ENCODE measurements at places on chromosomes 12 and 14.

DNA sequence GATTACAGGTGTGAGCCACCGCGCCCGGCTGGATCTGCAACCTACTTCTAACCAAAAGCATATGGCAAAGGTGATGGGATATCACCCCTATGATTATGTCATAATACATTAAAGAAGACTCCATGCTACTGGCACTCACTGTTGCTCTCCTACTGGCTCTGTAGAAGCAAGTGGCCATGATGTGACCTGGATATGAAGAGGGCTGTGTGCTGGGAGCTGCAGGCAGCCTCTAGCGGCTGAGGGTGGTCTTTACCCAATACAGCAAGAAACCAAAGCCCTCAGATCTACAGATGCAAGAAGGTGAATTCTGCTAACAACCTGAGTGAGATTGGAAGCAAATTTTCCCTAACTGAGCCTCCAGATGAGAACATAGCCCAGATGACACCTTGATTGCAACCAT lies 34.2 kb upstream of the TRIM9 start:
- DNase-seq = no peak

DNA sequence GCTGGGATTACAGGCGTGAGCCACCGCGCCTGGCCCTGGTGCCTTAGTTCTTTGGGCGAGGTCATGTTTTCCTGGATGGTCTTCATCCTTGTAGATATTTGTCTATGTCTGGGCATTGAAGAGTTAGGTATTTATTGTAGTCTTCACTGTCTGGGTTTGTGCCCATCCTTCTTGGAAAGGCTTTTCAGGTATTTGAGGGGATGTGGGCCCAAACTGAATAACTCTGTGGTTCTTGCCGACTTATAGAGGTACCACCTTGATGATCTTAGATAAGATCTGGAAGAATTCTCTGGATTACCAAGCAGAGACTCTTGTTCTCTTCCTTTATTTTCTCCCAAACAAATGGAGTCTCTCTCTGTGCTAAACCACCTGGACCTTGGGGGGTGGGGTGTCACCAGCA lies 18.9 kb downstream of the FGD4 start:
- DNase-seq = no peak

- peak; percentile 40 for DNase-seq
Measured at GRCh38 chr12:57755454-57756372, 810 bp downstream of the MARCHF9 start.

DNA sequence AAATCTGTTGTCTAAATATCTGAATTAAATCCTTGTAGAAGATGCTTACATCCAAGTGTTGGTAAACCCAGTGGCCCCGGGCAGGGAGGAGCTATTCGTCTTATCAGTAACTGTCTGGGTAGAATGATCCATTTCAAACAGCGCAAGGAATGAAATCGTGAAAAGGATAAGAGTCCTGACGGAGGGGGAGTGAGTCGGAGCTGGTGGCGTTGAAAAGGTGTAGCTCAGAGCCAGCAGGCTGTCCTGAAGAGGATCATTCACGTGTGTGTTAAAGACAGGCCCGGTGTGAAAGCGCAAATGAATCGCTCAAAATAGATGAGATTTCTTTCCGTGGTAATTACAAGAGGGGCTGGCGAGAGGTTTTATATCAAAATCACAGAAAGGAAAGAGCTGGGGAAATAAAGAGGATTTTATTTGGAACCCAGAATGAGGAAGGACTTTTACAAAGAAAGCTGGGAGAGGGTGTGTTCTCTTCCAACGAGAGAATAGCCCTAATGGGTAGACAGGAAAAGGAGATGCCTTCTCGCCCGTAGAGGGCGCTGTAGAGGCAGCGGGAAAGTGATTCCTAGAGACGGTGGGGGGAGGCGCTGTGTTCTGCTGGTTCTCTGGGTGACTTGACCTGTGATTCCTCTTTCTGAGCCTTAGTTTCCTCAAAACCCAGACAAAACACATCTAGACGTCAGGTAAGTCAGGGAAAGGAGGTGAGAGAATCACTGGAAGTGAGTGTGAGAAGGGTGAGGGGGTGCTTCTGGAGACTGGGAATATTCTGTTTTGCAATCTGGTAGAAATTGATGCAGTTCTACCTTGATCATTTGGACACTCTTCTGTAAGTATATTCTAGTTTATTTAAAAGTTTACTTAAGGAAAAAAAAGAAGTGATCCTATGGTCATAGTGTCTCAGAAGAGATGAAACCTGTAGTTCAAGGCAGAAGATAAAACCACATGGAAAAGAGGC lies 39.3 kb downstream of the SRRM4 start:
- DNase-seq = no peak

DNA sequence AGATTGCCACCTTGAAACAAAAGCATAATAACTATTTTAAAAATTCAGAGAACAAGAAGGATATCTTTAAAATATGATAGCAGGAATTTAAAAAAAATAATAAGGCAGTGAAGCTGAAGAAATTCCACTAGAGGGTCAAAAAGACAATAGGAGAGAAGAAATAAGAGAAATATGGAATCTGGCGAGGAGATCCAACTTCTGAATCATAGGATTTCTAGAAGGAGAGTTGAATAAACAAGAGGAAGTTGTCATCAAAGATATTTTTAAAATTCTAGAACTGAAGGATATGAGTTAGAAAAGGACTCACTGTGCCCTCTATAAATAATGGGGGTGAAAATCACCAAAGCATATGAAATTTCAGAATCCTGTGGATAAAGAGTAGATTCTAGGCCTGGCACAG lies 26.8 kb upstream of the TOMM20L start:
- DNase-seq = no peak

DNA sequence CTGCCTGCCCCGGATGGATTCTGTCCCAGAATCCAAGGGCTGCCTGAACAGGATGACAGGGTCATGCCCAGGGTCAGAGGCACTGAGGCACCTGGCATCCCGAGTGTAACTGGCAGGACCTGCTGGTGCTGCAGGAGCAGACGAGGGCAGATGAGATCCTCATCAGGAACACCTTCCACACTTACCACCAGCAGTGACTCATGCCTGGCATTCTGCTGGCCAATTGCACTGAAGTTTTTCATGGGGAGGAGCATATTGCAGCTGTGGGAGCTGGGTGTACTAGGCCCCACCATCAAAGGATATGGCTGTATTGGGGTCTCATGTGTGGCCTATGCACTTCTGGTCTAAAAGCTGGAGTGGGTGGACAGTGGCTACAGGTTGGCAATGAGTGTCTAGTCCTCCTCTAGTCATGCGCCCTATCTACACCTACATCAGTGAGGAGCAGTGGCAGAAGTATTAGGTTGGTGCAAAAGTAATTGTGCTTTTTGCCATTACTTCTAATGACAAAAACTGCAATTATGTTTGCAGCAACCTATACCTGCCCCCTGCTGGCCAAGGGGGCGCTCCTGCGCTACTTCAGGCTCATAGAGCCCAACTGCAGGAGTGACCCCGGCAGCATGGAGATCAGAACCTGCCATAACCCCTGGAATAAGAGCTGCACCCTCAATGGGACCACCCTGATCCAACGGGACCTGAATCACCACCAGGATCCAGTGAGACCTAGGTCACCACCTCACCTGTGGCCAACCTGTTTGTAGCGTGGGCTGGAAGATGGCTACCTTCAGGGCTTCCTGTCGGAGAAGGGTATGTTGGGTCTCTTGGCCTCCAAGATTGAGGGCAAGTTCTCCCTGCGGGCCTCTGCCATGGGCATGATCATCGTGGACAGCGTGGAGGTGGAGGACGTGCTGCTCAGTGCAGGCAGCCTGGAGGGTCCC lies 8.0 kb upstream of the C12orf42 start:
- DNase-seq = no peak

DNA sequence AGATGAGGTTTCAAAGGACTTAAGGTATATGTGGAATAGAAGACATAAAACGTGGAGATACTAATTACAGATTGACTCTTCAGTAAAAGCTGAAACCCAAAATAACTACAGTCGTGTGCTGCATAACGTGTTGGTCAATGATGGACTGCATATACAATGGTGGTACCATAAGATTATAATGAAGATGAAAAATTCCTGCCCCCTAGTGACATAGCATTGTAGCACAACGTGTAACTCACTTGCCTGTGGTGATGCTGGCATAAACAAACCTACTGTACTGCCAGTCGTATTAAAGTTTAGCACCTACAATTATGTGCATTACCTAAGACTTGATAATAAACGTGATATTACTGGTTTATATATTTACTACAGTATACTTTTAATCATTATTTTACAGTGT lies 150.3 kb downstream of the LRRK2 start:
- DNase-seq = no peak

GRCh38 chr12:19959353-19959752 lies 409.0 kb upstream of the PDE3A start:
- DNase-seq = no peak

GRCh38 chr12:8948701-8949341 lies 624 bp downstream of the M6PR start:
- no peak for DNase-seq

DNA sequence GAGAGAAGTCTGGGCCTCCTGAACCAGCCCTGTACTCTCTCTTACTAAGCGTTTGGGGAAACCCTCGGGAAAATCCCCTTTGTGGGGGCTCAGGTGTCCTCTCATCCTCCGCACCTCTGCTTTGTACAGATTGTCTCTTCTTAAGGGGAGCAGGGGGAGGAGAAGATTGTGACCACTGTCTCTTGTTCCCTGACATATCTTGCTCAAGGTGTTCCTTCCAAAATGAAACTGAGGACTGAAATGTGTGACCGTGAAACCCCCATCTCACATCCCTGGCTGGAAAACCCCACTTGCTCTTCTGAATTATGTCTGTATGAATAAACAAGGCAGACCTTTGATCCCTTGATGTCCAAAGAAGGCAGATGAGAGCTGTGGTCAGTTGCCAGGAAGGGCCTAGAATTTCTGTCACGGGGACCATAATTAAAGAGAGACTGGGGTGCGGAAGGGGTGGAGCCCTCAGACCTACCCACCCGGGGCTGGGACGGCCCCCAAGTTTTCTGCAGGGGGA lies 369.8 kb downstream of the AACS start:
- DNase-seq = no peak

DNA sequence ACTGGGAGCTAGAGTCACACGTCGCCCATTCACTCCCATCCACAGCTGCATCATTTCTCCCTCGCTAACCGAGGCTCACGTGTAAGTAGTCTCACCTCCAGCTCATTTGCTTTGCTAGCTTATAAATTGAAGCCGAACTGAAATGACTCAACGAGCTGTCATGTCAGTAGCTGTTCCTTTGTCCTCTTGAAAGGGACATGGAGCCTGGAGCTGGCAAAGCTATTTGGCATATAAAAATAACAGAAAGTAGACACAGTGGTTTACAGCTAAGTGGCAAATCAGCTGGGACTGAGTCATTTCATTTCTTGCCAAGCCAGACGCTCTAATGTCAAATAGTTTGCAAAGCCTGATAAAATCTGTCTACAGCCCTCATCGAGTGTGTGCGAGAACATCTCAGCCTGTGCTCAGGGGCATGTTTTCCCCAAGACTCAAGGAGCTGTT lies 114.4 kb upstream of the TMEM233 start:
- DNase-seq = no peak

- DNase-seq = peak; percentile 81
Measured at GRCh38 chr12:94792693-94793092, 142.3 kb upstream of the TMCC3 start.

GRCh38 chr12:101939856-101940265 lies 62.5 kb downstream of the DRAM1 start:
- DNase-seq = peak; percentile 90

GRCh38 chr14:56002876-56003625 lies 115.2 kb upstream of the PELI2 start:
- no peak for DNase-seq

- DNase-seq = no peak
Measured at GRCh38 chr12:77814386-77814785, 16.3 kb upstream of the NAV3 start.

- DNase-seq = no peak
Measured at GRCh38 chr14:103071544-103072251, 12.3 kb upstream of the LBHD2 start.

DNA sequence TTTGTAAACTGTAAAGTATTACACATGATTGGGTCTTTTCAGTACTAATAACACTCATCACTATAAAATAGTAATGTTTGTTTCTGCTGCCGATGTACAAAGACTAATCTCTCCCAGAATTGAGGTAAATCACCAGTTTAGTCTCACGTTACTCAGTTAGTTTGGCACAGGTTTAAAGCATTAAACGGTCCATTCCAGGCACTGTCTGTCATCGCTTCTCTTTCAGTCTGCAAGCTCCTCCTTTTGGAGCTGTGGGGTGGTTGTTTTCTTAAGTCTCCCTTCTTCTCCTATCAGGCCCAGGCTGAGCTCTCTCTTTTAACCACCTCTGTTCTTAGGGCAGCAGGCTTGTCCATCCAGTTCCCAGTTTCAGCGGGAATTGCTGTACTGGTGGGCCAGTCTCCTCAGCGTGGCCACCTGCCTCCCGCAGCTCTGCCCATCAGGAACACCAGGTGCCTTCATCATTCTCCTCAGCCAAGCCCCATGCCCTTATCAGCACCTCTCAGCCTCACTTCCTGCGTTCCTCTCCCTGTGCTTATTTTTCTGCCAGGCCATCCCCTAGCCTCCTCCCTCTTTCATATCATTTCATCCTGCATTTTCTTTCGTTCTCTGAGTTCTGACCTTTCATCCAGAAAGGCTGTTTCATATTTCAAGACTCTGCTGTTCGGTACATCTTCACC lies 149.0 kb downstream of the TGFB3 start:
- DNase-seq = peak; percentile 48

DNA sequence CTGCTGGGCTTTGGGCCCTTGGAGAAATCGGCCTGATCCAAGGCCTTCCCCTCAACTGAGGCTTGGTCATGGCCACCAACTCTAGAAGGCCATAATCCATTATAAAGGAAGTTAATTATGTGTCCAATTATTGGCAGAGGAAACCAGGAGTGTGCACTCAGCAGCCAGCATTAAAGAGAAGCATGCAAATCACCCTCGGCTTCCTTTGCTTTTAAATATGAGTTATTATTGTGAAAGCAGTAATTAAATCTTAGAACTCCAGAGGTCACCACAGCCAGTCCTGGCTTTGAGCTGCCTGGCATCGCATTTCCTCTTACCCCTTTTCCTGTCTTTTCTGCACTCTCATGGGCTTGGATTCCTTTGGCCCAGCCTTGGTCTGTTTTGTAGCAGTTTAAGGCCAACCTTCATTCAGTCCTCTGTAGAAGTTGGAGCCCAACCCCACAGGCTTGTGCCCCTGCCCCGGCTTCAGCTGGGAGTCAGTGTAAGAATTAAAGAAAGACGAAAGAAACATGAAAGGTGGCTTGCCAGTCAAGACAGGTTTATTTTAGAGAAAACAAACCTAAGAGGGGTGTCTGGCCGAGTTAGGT lies 14.7 kb upstream of the KRT86 start:
- no peak for DNase-seq

DNA sequence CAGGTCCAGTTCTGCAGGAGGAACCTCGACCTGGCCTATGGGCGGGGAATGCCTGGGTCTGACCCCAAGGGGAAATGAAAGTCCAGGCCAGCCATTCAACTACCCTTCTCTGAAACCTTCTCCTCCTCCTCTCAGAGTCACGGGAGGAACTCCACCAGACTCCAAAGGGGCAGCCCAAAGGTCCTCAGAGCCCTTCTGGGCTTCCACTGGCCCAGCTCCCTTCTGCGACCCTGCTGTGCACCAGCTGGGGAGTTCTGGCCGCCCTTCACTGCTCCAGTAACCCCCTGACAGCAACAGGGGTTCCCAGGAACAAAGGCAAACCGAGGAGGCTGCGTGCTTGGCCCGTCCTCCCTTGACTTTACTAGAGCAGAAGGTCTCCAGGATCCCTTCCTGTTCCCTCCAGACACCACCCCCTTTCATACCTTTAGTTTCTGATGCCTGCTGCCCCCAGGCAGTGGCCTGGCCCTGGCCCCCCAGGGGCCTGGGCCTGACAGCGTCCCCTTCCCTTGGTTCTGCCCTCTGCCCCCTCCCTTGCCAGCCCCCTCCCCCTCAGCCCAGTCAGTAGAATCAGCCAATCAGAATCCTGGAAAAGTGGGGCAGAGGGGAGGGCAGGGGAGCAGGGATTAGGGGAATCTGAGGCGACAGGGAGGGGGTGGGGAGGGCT lies 850 bp upstream of the ZNF385A start:
- DNase-seq = no peak

- no peak for DNase-seq
Measured at GRCh38 chr12:10512798-10513197, 7.1 kb downstream of the EIF2S3B start.

Data from muscle of back (tissue), 13 donors.